T-helper 9 cell (primary cell): ENCODE measurements at places on chromosomes 11 and 22.

DNA sequence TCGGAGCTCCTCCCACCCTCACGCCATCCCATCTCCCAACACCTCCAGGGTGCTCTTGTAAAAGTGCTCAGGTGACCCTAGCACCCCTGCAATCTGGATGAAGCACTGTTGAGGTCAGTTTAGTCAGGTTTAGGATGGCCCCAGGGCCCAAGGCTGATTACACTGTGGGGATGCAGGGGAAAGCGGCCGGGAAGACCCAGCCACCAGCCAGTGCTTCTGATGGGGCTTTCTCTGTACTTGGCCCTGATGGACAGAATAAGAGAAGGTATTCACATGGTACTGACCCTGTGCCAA is 28.7 kb downstream of the TPBGL start:
- no peak for DNase-seq

- no peak for DNase-seq
Observed at GRCh38 chr11:118536726-118537125, 5.7 kb downstream of the TMEM25 start.

DNA sequence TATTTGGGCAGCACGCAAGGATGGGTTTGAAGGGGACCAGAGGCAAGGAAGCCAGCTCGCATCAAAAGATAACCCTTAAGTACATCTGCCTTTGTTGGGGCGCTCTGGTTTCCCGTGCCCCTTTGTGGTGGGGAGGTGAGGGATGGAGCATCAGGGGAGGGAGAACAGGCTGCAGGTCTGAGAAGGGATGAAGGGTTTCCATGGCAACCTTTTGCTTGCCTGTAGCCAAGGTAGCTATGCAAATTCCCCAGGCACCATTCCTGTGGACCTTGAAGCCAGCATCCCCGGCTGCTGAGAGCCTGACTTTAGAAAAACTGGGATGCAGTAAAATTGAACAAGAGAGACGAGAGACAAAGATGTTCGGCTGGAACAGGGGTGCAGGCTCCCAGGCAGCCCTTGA is 75.7 kb downstream of the SEZ6L start:
- DNase-seq, result no peak

DNA sequence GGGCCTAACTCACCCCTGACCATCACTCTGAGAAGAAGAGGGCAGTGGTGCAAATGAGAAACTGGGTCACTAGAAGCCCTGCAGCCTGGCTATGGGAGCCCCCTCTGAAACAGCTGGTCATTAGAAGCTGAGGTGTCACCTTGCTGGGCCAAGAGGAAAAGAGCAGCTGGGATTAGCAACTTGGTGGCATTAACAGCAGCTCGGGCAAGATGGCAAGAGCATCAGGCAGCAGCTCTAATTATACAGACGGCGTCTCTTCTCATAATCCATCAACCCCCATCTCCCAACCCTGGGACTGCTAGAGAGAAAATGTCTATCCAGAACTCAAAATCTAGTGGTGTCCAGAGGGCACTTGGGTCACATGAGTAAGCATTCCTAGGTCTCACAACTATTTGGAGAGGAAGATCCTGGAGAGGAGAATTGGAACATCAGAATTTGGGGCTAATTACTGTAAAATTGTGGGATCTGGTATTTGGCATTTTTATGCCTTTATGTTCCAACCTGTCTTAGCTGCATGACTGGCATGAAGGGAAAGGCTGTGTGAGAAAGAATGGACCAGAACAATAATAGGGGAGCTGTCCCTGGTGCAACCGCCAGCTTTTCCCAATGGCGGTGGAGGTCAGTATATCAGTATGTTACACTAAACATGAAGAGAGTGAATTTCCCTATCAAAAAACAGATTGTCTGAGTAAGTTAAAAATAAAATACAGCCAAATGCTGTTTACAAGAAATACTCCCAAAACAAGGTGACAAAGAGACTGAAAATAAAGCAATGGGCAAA is 7.6 kb upstream of the LMO1 start:
- DNase-seq, result no peak

- no peak for DNase-seq
Observed at GRCh38 chr22:23685205-23685784, 5.5 kb upstream of the RGL4 start.

DNA sequence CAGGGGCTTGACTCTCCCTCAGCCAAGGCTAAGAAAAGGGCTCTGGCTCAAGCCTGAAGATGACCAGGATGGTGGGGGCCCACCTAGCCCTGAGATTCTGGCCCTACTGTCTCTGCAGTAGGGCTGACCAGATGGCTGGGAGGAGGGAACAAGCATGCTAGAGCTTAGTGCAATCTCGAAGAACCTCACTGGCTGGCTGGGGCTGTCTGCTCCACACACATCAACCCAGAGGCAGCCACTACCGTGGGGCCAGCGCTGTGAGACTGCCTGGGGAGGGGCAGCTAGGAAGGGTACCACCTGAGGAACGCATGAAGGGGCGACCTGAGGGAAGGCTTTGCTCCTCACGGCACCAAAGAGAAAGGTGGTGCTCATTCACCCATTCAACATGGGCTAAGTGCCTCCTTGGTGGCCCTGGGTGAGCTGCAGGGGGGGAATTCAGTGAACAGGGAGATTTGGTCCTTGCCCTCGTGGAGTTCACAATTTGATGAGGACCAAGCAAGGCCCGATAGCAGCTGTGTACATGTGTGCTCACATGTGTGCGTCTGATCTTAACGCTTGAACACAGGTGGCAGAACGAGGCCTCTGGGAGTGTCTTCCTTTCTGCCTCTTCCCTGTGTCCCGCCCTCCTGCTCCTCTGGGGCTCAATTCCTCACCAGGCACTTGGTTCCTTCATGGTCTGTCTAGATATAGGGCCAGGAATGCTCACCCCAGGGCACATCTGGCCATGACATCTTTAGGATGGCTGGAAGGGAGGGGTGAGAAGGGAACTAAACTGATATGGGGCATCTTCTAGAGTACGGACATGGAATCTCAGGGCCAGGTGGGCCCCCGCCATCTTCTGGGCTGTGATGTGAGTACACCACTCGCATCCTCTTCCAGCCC is 102.3 kb upstream of the PITPNB start:
- DNase-seq, result no peak

DNA sequence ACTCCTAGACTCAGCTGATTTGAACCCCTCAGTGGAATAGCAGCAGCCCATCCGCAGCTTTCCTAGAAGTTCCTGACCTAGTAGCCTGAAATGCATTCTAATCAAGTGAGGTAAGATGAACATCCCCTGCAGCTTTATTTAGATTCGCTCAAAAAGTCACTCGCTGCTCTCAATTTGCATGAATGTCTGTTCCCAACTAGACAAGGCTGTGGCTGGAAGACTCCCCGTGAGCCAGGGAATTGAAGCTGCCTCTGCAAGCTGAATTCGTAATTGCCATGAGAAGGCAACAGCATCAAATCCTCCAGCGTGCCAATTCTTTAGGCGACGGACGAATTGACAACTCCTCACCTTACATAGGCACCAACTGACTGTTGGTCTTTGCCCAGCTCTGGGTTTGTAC is 17.1 kb upstream of the SCN3B start:
- DNase-seq, result no peak

DNA sequence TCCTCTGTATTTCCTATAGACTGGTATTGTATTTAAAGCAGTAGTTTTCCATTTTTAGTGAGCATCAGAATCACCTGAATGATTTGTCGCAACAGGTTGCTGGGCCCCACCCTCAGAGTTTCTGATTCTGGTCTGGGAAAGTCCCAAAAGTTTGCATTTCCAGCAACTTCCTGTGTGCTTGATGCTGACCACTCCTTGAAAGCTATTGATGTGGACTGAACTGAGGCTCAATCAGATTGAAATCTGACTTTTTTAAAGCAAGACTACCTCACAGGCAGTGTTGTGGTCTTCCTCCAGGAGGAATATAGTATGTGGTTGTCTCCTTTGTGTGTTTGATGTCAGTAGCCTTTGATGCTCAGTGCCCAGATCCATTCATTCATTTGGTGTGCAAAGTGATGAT is 17.2 kb upstream of the MPZL2 start:
- DNase-seq, result no peak

DNA sequence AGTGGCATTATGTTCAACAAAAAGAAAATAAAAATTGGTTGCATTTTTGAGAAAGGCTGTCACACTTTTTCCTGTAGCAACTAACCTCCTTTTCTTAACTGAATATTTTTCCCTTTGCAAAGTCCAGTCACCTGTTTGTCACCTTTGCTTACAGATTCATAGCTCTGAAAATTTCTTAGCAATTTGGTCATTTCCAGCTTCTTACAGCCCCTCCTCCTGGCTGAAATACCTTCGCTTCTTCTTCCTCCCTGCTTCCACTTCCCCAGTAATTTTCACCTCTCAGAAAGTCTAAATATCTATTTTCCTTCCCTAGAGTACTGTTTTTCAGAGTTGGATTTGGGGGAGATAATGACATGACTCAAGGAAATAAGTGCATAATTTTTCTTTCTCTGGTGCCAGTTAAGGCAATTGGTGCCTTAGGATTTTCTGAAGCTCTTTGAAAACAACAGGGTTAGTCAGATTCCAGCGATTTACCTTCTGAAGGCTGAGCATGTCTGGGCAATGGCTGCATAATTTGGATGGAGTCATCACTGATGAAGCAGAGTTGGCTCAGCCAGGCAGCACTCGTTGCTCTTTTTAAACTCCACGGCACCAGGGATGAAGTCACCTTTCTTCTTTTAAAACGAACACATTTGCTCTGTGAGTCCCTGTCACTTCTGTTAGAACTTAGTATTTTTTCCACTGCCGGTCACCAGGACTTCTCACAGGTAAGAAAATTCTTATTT is 62.1 kb upstream of the AMOTL1 start:
- DNase-seq, result no peak

DNA sequence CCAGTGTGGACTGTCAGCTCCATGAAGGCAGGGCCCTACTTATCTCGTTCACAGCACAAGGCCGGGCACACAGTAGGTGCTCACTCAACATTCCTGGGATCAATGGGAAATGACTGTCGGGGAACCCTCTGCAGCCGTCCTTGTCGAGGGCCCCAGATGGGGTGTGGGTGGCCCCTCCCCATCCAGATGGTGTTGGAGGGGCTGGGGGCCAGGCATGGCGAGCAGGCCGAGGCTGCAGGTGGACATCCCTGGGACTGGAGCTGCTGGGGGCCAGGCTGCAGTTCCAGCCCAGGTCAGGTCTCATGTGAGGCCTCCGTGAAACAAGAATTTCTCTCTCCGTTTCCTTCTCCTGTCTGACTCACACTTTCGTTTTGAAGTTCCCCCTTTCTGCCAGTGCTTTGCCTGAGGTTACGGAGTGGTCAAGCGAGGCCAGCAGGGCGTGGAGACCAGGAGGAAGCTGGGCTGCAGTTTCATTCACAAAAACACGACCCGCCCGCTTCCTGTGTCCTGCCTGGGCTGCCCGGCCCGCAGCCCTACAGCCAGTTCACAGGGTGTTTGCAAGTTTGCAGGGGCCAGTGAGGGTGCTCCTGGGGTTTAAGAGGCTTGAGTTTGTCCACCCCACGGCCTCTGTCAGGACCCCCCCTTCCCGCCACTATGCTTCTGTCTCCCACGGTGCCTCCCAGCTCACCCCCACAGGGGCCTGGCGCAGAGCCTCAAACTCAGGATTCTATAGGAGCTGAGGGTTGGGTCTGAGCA is 4.5 kb downstream of the MYEOV start:
- no peak for DNase-seq
